ENCODE measurements at places on chromosomes 3 and 15.

GRCh38 chr3:12977117-12977808 lies 96.0 kb downstream of the IQSEC1 start:
- no peak for DNase-seq

GRCh38 chr3:134896696-134897095 lies 101.6 kb downstream of the EPHB1 start:
- DNase-seq: no peak

- no peak for DNase-seq
Observed at GRCh38 chr15:71056111-71056510, 59.2 kb upstream of the THSD4 start.

DNA sequence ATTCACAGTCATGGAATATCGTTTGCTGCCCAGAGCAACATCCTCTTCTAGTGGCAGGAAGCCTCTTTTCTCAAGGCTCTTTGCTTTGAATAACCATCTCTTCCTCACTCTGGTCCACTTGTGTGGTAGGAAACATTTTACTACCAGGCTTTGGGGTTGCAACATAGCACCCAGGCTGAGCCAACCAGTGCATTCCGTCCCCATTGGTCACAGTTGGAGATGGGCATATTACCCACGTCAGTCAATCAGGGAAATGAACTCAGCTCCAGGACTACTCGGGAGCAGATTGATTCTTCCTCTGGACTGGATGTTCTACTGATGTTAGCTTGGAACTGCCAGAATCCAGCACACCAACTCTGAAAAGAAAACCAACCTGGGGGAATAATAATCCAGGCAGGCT lies 4.2 kb upstream of the PEX5L start:
- no peak for DNase-seq

DNA sequence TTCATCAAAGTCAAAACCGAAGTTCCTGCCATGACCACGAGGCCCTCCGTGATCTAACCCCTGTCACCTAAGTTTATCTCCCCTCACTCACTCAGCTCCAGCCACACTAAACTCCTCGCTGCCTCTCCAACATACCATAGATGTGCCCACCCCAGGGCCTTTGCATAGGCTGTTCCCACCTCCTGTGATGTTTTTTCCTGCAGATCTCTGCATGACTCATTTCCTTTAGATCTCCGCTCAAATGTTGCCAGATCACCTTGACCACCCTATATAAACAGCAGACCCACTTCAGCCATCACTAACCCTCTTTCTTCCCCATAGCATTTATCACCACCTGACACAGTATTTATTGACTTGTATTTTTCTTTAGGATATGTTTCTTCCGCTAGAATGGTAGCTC lies 58.5 kb downstream of the HRH1 start:
- DNase-seq: no peak

GRCh38 chr3:107953722-107954121 lies 137.1 kb downstream of the CD47 start:
- no peak for DNase-seq

GRCh38 chr3:12301513-12301912 lies 12.6 kb downstream of the PPARG start:
- DNase-seq: no peak

GRCh38 chr3:108114423-108115065 lies 23.7 kb upstream of the CD47 start:
- no peak for DNase-seq

DNA sequence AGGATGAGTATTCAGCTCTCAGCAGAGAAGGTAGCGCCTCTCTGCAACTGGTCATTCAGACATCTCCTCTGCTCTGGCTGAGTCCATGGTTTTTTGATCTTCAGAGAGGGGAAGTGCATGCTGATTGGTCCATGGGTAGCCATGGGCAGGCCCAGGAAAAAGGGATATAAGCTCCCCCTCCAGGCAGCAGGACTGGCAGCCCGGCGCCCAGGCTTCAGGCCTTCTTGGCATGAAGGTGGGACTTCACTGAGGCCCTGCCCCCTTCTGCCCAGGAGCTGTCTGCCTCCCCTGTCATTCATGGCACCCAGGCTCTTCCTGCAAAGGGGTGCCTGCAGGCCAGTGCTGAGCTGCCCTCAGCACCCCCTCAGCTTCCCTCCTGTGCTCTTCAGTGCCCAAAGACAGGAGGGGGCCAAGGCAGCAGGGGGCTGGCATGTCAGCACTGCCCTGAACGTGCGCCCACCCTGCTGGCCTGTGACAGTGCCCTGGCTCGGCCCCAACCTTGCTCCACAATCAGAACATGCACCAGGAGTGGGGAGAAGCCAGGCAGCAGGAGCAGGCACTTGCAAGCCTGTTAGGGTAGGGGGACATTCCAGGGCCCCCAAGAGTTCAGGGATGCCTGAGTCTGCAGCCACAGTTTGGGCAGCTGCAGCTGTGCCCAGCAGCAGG lies 13.8 kb upstream of the NR1I2 start:
- DNase-seq: no peak

DNA sequence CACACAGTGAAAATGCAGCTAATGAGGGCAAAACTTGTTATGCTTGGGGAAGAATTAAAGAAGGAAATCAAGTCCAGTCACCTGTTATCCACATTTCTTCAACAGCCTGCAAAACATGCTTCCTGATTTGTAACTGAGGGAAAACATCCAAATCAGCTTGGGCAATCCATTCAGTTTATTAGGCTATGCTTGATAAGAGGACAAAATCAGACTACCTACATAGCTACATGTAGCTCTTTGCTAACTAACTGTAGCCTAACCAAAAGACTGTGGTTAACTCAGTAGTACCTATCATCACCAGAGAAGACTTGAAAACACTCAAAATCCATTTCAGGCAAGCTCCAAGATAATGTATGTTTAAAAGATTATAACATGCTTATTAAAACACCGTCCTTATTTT lies 436.4 kb downstream of the SHQ1 start:
- DNase-seq: no peak

DNA sequence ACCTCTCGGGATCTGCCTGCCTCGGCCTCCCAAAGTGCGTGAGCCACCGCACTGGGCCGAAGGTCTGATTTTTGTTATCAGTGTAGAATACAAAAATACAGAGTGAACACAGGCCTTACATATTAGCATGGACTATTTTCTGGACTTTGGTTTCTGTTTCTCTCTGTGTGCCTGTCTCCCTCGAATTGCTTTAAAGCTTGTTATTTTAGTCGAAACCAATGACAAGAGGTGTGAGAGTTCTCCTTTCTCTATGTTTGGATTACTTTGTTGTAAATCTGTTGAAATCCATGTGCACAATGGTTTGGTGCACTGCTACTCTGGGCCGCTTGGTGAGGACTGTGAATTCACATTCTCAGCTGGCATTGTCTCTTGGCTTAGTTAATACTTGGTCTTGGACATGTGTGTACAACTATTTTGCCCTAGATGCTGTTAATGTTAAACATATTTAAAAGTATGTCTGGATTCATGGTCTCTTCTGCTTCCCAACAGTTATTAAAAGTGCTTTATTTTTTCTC lies 23.9 kb downstream of the MED12L start:
- no peak for DNase-seq

DNA sequence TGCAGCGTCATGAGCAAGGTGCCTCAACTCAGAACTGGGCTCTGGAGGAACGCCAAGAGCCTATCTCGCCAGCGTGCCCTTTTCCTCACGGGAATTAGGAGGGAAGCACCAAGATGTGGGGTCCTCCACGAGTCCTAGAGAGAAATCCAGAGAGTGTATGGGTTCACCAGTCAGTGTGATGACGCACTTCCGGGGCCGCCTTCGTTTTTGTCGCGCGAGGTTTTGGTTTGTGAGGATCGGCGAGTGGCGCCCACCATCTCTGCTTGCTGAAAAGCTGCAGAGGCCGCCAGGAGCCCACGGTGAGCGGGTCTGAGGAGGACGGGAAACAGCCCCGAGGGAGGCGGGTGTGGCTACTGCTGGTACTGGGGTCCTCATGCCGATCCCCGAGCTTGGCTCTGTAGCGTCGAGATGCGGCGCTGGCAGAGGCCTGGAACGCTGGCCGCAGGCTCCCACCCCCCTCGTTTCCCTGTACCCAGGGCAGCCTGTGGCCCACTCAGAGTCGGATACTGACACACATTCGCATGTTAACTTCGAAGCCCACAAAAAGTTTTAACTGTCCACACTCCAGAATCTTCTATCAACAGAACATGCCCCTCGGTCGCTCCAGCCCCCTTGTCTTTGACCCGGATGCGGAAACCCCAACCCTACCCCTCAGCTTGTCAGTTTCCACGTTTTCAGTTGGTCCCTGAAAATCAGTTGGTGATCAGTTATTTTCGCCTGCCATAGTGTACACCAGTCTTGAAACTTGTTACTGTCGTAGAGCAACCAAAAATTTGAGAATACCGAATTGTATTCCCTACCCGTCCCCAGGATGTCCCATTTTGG lies 30.4 kb downstream of the ZNF662 start:
- no peak for DNase-seq

- no peak for DNase-seq
Observed at GRCh38 chr15:58686286-58686685, 63.2 kb downstream of the ADAM10 start.

- no peak for DNase-seq
Observed at GRCh38 chr3:46979958-46980497, 562 bp downstream of the NBEAL2 start.

- no peak for DNase-seq
Observed at GRCh38 chr3:178048768-178049167, 487.5 kb upstream of the KCNMB2 start.

DNA sequence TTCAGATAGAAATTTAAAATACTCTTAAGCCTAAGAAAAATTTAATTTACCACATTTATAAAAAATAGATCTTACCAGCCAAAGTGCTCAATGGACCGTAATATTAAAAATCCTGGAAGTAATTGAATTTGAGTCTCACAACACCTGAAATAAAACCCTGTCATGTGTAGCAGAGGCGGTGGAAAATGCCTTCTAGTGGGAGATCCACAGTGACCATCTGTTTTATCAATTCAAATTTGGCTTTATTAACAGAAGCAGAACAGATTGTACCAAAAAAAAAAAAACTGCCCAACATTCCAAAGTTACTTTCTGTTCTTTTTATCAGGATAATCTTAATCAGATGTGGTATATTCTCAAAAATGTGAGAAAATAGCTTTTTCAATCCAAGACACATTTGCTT lies 71.7 kb downstream of the DMXL2 start:
- no peak for DNase-seq

DNA sequence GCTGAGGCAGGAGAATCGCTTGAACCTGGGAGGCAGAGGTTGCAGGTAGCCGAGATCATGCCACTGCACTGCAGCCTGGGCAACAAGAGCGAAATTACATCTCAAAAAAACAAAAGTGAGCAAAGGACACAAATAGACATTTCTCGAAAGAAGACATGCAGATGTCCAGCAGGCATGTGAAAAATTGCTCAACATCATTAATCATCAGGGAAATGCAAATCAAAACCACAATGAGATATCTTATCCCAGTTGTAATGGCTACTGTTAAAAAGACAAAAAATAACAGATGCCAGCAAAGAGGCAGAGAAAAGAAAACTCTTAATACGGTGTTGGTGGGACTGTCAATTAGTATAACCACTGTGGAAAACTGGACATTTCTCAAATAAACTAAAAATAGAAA lies 20.9 kb downstream of the ASB7 start:
- no peak for DNase-seq

- DNase-seq: peak; percentile 70
Observed at GRCh38 chr15:80970018-80970657, 19.5 kb downstream of the MESD start.

- DNase-seq: peak; percentile 51
Observed at GRCh38 chr3:128011140-128011539, 41.1 kb upstream of the SEC61A1 start.

GRCh38 chr3:136651581-136651980 lies 100.6 kb downstream of the STAG1 start:
- DNase-seq: no peak

GRCh38 chr3:108178676-108179075 lies 43.5 kb downstream of the IFT57 start:
- no peak for DNase-seq

GRCh38 chr3:173618703-173619102 lies 221.2 kb downstream of the NLGN1 start:
- no peak for DNase-seq

- no peak for DNase-seq
Observed at GRCh38 chr3:140018556-140018955, 83.6 kb downstream of the CLSTN2 start.

GRCh38 chr15:100341239-100341749 lies 481 bp downstream of the ADAMTS17 start:
- peak; percentile 60 for DNase-seq

- DNase-seq: no peak
Observed at GRCh38 chr3:27114684-27115083, 254.5 kb downstream of the NEK10 start.

DNA sequence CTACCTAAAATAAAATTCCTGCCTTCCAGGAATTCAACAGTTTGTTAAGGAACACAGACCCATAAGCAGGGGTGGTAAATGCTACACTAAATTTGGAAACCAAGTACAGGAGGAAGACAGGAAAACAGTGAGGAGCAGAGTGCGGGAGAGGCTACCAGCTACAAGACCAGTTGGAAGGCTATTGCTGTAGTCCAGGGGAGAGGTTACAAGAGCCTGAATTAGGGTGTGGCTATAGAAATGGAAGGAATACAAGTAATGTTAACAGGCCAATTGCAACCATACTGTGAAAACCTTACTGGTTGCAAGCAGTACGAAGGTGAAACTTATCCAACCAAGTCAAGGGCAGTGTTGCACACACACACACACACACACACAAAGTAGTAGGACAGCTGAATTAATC lies 880 bp upstream of the ARMC8 start:
- no peak for DNase-seq

DNA sequence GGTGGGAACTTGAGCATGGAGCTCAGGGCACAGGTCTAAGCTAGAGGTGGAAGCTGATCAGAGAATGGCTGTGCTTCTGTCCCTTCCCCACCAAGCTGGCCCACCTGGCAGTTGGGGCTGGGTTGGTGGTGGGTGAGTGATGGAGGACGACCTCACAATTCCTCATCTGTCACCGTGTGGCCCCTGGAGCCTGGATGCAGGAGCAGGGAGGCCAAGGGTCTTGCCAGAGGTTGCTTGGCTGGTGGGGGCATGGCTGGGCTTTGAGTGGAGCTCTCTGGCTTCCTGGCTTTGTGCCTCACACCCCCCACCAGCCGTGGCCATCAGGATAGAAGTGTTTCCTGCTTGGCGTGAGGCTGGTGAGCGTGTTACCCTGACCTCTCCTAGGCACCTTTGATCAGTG lies 36.0 kb downstream of the FBLN2 start:
- DNase-seq: no peak

DNA sequence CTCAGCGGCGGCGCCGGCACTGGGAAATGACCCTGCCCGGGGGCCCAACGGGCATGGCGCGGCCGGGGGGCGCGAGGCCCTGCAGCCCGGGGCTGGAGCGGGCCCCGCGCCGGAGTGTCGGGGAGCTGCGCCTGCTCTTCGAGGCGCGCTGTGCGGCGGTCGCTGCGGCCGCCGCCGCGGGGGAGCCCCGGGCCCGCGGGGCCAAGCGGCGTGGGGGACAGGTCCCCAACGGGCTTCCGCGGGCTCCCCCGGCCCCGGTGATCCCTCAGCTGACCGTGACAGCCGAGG lies 172 bp downstream of the ITPKA start:
- no peak for DNase-seq

DNA sequence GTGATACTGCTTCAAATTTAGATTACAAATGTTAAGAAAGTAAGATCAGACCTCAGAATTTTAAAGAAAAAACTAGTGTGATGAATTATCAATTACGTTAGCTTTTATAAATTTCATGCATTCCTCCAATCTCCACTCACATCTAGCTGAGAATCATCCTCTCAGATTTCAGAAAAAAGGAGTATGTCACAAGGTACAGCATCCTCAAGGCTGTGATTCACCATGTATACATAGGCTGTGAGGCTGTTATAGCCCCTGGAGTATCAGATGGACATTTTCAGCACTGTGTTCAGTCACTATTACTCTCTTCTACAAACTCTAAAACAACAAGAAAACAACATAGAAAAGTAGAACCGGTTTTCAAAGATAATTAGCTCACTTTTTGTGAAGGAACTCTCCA lies 214.4 kb downstream of the PCCB start:
- DNase-seq: no peak
